Stimulated activated CD8-positive, alpha-beta memory T cell treated with anti-CD3 and anti-CD28 coated beads, Interleukin-7, amount 100 ng/mL, for 1 hour (primary cell): ENCODE measurements at places on chromosomes 3 and 15.

- DNase-seq: no peak
Measured at GRCh38 chr3:32685543-32686185, 676 bp downstream of the CNOT10 start.

DNA sequence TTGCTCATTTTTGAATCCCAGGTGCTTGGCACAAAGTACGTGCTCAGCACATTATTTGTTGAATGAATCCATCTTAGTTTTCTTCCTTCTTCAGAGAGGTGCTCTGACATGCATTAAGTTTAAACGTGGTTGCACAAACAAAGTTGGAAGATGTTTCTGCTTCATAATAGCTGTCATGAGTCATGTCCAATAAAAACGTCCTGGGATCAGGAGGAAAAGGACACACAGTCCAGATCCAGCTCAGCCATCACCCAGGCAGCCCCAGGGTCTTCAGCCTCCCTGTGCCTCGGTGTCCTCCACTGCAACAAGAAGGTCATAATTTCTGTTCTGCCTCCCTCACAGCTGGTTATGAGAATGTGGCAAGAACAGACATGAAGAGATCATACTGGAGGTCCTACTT is 55.4 kb downstream of the CCNL1 start:
- no peak for DNase-seq

DNA sequence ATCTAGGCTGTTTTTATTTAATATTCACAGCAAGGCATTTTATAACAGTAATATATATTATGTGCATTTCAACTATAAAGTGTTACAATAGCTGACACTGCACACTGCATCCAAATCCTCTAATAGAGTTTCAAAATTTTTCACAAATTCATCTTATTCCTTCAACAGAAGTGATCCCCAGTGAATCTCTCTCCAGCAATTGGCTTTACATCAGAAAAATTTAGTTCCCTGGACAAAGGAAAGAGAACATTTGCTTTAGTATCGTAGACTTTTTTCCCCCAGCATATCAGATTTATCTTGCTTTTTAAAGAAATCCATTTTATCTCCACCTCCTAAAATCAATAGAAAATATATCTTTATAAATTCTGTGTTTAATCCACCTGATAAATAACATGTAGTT is 868.6 kb downstream of the TBL1XR1 start:
- no peak for DNase-seq

DNA sequence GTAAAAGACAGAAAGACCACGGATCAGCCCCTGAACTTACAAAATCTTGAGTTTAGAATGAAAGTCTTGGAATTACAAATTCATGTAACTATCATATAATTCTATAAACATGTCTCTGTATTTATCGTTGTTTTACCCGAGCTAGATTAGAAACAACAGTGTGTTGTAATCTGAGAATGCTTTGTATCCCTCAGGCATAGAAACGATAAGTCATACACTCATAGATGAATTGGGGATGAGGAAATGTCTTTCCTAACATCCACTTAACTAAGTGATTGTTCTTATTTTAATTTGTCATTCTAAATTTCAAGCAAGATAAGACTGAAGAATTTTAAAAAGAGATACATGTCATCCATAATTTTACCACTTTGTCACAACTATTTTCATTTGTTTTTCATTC is 165.3 kb downstream of the RYR3 start:
- no peak for DNase-seq

- no peak for DNase-seq
Measured at GRCh38 chr15:81286621-81287121, 37.3 kb downstream of the STARD5 start.

- no peak for DNase-seq
Measured at GRCh38 chr3:189727898-189728297, 96.7 kb downstream of the TP63 start.

- no peak for DNase-seq
Measured at GRCh38 chr3:45166321-45166879, 20.2 kb upstream of the CDCP1 start.

DNA sequence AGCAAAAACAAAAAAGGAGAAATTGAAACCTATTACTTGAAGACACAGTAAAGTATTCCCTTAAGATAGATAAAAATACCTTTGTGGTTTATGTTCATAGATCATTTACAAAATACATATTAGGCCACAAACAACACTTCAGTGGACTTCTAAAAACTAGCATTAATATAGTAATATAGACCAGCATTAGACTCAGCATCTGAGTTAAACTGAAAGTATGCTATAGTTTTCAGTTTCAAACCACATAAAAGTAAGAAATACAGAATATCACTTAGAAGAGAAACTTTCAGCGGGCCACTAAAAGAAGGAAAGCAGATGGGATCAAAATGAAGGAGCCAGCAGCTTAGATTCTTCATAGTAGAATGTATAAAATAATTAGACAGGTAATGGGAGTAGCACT is 86.6 kb downstream of the MSL2 start:
- no peak for DNase-seq

- no peak for DNase-seq
Measured at GRCh38 chr3:30315447-30315846, 291.0 kb upstream of the TGFBR2 start.

GRCh38 chr3:122640437-122640999 is 40.1 kb upstream of the PARP14 start:
- no peak for DNase-seq

- no peak for DNase-seq
Measured at GRCh38 chr15:87348746-87349145, 907.8 kb downstream of the NTRK3 start.

DNA sequence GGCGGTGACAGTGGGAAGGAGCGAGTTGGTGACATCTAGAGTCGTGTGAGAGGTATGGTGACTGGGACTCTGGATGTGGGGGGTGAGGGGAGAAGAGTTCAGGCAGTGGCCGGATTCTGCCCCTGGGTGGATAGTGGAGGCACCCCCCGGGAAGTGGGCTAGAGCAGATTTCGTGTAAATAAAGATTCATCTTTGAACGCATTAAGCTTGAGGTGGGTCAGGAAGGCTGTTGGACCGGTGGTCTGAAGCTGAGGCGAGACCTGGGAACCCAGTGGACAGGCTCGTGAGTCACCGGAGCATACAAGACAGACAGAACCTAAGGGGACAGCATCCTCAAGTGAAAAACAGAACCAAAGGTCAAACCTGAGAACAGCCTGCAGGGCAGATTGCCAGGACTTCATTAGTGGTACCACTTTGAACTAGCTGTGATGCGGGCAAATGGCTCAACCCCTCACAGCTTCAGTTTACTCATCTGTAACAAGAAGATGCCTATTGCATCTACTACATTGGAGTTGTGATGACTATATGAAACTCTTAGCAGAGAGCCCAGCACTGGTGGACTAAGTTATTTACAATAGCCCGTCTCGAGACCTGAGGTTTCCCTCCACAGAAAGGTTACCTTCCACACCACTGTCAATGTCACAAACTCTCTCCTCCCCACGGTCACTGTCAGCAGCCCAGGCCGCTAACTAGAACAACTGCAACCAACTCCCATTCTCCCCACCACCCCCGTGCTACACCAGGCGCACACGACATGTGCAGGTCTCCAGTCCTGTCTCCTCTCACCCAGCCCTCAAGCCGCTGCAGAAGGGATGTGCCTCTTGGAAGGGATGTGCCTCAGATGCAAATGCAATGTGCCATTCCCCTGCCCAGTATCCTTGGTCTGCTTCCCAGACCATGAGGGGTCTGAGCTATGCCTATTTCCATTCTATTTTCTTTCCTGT is 901 bp upstream of the CLN6 start:
- DNase-seq: no peak

- DNase-seq: peak; percentile 21
Measured at GRCh38 chr15:74955796-74956647, 550 bp downstream of the RPP25 start.
